ENCODE measurements at places on chromosomes 2 and 18. TPM values are rescaled to one million over a fixed set of nuclear protein-coding genes. Genes with fewer than 3 reads are reported as not detected.
A peak's percentile ranks its signal among the peaks of the same experiment; 100 is the strongest.

DNAJC5G gene
- 0.42 TPM for total RNA-seq

- peak; percentile 64 for DNase-seq
Measured at GRCh38 chr18:24397131-24397693, 412 bp downstream of the OSBPL1A start.

GRCh38 chr2:232075080-232075479 is 113.6 kb downstream of the DIS3L2 start:
- DNase-seq: no peak

- no peak for DNase-seq
Measured at GRCh38 chr2:23363268-23363667, 21.7 kb upstream of the KLHL29 start.

- DNase-seq: no peak
Measured at GRCh38 chr2:137960223-137960622, 4.0 kb upstream of the HNMT start.

DNA sequence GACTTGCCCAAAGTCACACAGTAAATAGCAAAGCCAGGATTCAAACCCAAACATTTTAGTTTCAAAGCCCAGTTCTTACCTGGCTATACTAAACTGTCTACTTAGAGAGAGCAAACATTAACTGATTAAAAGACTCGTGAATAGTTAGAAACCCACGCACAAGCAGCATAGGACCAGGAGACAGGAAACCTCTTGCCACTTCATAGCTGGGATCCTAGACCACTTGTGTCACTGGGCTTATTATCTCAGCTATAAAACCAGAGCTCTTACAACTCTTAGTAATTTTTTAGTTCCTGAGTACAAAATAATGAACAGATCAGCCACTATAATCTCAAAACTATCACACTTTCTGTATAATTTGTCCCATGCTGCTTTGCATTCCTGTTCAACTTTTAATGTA is 2.4 kb upstream of the AAK1 start:
- DNase-seq: no peak

DNA sequence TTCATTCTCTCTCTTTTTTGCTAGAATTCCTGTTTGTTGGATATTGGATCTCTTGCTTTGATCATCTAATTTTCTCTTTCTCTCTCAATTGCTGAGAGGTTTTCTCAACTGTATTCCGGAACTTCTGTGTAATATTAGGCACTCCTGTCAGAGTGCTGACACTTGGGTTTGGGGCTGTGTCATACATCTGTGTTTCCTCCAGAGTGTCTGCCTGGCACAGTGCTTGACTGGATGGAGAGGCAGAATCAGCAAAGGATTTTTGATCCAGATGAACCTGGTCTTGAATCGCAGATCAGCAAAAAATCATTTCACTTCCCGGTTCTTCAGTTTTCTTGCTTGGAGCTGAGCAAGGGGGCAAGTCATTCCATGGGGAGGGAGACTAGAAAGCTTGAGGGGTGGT is 87.7 kb upstream of the CXCR4 start:
- no peak for DNase-seq

DNA sequence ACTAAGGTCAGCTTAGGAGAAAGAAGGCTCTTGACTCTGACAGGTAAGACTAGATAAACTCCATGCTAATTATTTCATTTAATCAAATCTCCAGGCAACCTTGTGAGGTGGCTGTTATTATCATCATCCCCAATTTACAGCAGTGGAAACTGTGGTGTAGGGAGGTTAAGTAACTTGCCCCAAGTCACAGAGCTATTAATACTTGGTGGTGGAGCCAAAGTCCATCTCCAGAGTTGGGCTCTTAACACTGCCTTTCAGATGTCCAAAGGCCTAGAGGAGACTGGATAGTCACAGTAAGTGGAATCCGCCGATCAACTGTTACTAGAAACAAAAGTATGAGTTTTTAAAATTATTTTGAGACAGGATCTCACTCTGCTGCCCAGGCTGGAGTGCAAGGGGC is 46.6 kb upstream of the SP3 start:
- no peak for DNase-seq

GRCh38 chr18:79750980-79751571 is 46.7 kb upstream of the KCNG2 start:
- DNase-seq: no peak

NPPC gene
- total RNA-seq: 1.4 TPM

- DNase-seq: no peak
Measured at GRCh38 chr2:229170171-229170570, 100.9 kb downstream of the PID1 start.

GRCh38 chr18:28128659-28128980 is 48.3 kb downstream of the CDH2 start:
- DNase-seq: no peak

AGXT gene
- total RNA-seq: not detected

MBOAT2 gene
- 58.4 TPM for total RNA-seq

GRCh38 chr2:51212374-51212773 is 180.4 kb upstream of the NRXN1 start:
- no peak for DNase-seq

DNA sequence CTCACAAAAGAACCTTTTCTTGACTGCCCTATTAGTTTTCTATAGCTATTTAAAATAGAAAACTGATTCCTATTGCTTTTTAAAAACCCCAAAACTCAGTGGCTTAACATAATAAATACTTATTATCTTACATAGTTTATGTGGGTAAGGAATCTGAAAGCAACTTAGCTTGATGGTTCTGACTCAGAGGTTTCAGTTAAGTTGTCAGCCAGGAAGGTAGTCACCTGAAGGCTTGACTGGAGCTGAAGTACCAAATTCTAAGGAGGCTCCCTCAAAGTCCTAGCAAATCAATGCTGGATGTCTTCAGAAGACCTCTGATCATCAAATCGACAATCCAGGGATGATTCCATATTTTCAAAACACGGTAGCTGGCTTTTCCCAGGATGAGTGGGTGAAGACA is 546.6 kb upstream of the CDH2 start:
- no peak for DNase-seq

DNA sequence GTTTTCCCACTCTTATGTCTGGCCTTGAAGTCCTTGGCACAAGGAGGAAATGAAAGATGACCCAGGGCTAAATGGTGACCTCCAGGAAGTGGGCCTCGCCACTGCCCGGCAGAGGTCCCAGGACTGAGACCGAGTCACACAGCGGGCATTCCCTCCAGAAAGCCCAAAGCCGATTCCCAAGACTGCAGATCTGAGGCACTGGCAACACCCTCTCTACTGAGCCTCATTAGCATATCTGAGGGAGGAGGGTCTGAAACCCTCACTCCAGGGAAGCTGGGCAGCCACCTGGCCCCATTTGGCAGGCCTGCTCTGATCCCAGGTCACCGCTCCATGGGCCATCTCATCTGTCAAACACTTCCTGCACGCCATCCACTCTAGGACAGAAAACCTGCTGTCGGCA is 29.1 kb downstream of the FAM178B start:
- DNase-seq: no peak

GRCh38 chr18:58900015-58900649 is 35.5 kb downstream of the ZNF532 start:
- no peak for DNase-seq

FAHD2B gene
- 8.8 TPM for total RNA-seq

DNA sequence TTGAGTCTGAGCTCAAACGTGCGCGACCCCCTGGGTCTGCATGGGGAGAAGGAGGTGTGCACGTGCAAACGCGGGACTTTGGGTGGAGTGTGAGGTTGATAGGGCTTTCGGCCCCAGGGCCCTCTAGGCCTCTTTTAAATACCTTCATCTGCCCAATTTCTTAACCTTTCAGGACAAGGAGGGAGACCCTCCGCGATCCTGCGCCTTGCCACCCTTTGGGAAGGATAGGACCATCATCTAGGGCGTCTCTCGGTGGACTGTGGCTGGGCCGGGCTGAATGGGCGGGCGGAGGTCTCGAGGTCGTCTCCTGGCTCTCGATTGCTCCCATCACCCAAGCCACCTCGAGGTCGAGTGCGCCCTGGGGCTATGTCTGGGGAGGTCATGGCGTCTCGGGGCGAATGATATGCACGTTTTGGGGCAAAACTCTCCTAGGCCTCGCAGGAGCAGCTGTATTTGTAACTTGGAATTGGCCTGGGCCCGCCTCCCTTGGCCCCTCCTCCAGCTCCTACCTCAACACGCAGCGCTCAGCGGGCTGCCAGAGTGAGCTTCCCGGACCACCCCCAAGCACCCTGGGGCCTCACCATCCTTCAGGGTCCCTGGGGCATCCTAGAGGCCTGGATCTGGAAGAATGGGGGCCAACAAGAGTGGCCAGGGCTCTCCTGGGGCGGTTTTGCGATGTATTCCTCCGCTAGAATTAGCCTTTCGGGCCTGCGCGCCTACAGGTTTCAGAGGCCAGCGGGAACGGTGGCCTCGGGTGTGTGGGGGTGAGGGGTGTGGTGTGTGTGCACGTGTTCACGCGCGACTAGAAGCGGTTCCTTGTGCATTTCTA is 8.7 kb upstream of the SIX3 start:
- DNase-seq: no peak
